ENCODE measurements at places on chromosomes 1 and 21.

GRCh38 chr21:16046656-16047330, 317.0 kb downstream of the USP25 start:
- no peak for DNase-seq

DNA sequence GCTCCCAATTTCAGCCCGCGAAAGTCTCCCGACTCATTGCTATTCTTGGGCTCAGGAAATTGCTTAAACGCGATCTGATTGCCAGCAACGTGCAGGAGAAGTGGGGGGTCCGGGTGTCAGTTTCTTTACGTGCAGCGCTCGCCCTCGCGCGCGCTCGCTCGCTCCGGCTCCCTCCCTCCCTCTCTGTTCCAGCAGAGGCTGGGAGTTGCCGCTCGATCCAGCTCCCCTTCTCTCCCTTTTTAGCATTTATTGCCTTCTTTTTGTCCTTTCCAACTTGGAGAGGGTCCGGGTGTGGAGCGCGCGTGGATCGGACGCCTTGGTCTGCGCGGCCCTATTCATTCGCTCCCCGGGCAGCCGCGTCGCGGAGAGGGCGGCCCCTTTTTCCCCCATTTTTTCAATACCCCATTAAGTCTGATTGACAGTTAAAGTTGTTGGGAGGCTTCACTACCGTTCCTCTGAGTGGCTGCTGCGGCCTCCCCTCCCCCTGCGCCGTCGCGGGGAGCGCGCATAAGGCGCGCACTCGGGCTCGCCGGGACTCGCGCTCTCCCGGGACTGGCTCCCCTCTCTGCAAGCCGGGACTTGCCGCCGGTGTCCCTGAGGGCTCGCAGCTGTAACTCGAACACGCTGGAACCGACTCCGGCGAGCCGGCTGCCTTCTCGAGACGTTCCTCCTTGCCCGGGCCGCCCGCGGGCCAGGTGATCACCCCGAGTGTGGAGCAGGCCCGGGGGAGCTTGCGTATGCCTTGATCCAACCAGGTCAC, at the start of gene DHRS3:
TSS of gene DHRS3 (minus strand) at position 310 of the 760 bp plus-strand sequence. CDS start 862 bp downstream, outside the sequence.
- DNase-seq: peak; percentile 81

GRCh38 chr1:31693231-31693630, 10.6 kb downstream of the COL16A1 start:
- DNase-seq: no peak

DNA sequence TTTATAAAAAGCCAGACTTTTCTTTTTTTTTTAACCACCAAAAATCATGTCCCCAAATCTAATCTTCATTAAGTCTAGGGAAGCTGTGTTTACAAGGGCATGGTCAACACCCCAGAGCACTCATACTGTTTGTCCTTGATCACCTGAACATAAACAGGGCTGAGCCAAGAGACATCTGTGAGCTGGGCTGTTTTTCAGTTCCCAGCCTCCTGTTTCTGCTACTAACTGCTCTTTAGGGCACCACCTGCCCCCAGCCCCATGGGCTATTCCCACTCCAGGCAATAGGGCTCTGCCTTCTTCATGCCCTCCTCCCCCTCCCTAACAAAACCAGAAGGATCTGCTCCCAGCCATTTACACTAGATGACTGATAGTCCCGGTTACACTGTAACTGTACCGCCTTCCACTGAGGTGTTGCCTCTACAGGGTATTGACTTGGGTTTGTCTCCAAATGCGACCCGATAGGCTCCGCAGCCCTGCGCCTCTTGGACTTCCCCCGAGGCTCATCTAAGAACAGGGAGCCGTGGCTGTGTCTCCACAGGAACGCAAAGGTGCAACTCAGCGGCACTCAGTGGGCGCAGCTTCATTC, 11.7 kb upstream of the SLC26A9 start:
- DNase-seq: no peak

- no peak for DNase-seq
These were observed 173.6 kb downstream of the COP1 start for GRCh38 chr1:176033474-176033873.

GRCh38 chr1:112546076-112546475, 37.3 kb downstream of the WNT2B start:
- no peak for DNase-seq

- DNase-seq: no peak
These were observed 7.3 kb downstream of the GLMN start for GRCh38 chr1:92291372-92291999.

DNA sequence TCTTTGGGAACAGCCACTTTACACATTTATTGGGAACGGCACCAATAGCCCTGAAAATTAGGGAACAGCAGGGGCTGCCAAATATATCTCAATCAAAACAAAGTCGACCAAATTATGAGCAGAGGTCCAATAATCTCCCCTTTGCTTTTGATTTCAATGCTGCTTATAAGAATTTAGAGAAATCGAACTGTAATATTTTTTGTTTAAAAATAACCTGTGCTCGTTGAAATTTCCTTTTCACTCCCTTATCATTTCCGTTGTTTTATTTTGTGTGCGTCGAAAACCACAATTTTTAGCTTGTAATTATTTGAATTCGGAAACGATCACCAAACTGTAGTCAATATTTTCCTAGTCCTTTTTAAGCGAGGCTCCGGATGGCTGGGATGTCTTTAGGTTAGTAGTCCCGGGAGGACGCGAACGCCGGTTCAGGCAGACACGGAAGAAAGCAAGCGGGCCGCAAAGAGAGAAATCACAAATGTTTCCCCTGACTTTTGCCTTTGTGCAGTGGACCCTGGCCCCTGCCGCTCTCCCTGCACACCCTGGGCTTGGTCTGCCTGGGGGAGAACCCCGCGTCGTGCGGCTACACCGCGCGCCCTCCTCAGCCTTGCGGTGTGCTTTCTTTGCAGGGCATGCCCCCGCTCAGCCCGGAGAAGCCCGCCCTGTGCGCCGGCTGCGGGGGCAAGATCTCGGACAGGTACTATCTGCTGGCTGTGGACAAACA, 2.3 kb downstream of the LHX9 start:
- peak; percentile 42 for DNase-seq

DNA sequence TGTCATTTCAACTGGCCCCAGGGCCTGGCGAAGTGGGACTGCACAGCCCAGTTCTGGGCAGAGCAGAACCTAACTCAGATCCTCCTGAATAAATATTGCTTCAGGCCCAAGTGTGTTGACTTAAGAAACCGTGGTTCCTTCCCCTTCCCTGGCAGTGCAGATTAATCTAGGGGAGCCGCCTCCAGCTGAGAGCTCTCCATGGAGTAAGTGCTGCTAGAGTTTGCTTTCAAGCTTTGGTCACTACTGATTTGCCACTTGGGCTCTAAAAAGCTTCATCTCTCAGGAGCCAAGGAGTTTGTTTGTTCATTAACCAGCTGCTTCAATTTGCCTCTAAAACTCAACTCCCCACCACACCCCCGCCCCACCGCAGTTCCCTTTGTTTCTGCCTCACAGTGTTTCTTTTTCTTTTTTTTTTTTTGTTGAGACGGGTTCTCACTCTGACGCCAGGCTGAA, 112.1 kb downstream of the DTL start:
- no peak for DNase-seq

- no peak for DNase-seq
These were observed 75.7 kb downstream of the ARHGEF10L start for GRCh38 chr1:17615157-17615556.

DNA sequence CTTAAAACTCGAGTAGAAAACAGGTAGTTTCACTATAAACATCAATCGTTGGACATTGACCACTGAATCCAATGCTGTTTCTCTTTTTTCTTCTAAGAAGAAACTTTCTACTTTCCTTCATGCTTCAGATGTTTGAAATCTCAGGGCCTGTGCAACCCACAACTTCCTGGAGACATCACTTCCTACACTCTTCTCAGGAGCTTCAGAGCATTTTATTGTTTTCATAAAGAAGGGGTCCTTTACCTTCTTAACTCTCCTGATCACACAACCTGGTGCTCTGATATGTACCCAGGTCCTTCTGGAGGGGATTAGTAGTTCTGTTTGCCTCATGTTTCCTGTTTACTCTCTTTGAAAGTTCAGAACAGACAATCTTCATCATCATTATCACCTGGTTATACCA, 113.0 kb upstream of the VAV3 start:
- DNase-seq: no peak

DNA sequence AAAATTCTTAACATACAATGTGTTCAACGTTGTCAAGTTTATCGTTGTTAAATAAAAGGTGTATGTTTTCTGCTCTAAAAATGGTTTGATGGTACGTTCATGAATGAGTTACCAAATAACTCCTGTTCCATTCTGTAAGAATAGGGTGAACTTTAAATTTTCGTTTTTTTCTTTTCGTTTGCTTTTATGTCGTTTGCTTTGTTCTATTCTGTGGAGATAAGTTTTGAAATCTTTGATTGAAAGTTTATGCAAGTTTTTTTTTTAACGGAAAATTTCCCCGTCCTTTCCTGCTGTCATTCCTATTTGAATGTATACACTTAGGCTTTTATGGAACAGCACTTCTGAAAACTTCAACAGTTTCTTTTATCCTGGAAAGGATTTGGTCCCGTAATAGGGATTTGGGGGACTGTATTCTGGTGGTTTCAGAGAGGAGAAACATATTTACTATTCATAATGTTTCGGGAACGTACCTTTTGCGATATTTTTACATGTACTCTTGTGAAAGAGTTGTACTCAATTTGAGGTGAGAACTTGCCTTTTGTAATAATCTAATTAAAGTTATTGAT, 1.7 kb downstream of the DR1 start:
- DNase-seq: no peak

DNA sequence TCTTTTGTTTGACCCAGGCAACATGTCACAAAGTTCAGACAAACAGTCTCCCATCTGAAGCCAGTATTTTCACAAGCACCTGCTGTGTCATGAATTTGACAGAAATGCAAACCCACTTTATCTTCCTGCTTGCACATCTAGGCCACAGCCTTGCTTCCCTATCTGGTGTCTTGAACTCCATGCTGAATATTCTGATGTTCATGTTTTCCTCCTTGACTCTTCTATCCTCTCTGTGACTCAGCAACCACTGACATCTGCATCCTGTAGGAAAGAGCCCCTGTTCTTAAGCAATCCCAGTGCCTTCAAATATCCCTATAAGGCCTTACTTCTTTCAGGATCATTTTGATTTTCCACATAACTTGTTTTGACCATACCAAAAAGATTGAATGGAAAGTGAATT, 6.5 kb downstream of the CD55 start:
- no peak for DNase-seq

DNA sequence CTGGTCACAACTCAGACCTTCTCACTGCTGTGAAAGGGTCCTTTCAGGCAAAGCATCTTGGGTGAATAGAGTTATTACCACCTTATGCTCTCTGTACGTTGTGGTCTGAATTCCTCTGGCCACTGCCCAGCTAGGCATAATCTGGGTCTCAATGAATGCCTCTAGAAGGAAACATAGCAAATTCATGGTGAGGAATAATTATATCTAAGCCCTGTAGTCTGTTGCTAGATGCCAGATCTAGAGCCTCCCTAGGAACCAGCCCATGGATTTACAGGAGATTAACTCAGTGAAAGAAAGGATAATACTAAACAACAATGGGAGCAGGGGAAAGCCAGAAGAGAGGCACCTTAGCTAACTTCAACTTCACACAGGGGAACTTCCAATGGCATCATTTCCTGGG, 2.4 kb upstream of the COL11A1 start:
- DNase-seq: no peak

GRCh38 chr1:39410915-39411436, 80.5 kb upstream of the BMP8A start:
- peak; percentile 67 for DNase-seq

DNA sequence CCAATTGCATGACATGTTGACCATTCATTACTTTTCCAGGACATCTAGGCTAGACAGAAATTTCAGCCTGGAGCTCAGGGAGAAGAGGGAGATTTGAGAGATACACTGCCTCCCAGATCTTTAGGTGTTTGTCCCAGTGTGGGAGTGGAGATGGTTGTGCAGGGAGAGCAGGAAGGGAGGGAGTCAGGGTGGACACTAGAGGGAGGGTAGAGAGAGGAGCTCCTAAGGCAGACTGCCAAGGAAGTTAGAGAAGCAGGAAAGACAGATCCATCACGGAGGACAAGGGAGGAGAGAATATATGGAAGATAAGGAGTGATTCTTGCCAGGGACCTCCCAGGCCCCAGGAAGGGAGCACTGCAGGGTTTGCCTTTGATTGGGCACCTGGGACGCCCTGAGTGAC, 8.7 kb downstream of the CDCA8 start:
- no peak for DNase-seq

- DNase-seq: no peak
These were observed 23.5 kb downstream of the TRIM62 start for GRCh38 chr1:33158366-33158765.

- DNase-seq: no peak
These were observed 29.6 kb downstream of the SLC1A7 start for GRCh38 chr1:53112861-53113260.

GRCh38 chr1:60835649-60836048, 246.7 kb upstream of the NFIA start:
- DNase-seq: no peak

- peak; percentile 58 for DNase-seq
These were observed 3.9 kb upstream of the CDC42 start for GRCh38 chr1:22048351-22049192.

GRCh38 chr1:6544831-6545230, 9.5 kb downstream of the NOL9 start:
- no peak for DNase-seq

DNA sequence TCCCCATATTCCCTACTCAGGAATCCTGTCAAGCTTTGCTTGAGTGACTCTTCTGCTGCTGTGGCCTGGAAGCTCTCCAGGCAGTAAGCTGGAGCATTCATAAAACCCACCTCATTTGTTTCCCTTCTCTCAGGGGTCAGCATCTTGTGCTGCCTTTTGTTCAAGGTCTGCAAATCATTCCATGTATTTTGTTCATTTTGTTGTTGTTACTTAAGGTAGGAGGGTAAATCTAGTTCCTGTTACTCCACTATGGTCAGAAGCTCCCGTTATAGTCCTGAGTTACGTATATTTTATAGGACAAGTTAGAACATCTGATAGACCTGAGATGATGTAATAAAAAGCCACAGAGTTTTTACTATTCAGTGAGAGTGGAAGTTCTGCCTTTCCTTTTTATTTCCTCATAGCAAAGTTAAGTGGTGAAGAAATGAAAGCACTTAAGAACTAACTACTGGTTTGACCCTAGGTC, 9.9 kb downstream of the SYNJ1 start:
- no peak for DNase-seq

Data from stimulated activated CD8-positive, alpha-beta memory T cell treated with anti-CD3 and anti-CD28 coated beads, Interleukin-4, amount 100 ng/mL, for 48 hours (primary cell).